ENCODE measurements at places on chromosomes 6 and 20.

- DNase-seq = no peak
These were observed 32.9 kb downstream of the FOXF2 start for GRCh38 chr6:1422290-1422689.

DNA sequence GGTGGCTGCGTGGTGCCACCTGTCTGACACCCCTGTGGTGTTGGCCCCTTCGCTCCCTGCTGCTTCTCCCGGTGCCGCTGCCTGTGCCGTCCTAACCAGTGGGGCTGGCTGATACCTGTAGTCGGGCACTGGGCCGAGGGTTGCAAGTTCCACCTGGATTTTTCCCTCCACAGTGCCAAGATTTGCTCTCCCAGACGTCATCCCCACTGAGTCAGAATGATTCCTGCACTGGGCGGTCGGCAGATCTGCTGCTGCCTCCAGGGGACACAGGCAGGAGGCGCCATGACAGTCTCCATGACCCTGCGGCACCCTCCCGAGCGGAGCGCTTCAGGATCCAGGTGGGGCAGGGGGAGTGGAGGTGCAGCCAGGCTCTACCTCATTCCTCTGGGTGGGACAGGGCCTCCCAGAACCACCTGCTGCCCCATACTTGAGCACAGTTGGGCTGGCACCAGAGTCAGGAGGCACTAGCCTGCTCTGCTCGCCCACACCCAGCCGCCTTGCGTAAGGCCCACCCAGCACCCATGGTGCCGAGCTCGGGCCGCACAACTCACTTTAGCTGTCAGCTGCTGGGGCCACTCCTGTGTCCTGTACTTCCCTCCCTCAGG lies 60.2 kb downstream of the TCP11 start:
- no peak for DNase-seq

GRCh38 chr6:1310628-1311399 lies 1.1 kb upstream of the FOXQ1 start:
- no peak for DNase-seq

GRCh38 chr20:37308086-37309050 lies 18.9 kb downstream of the MANBAL start:
- DNase-seq = no peak

GRCh38 chr6:130933712-130934200 lies 106.5 kb downstream of the SMLR1 start:
- no peak for DNase-seq

- no peak for DNase-seq
These were observed 43.3 kb downstream of the TMEM170B start for GRCh38 chr6:11580686-11581405.

DNA sequence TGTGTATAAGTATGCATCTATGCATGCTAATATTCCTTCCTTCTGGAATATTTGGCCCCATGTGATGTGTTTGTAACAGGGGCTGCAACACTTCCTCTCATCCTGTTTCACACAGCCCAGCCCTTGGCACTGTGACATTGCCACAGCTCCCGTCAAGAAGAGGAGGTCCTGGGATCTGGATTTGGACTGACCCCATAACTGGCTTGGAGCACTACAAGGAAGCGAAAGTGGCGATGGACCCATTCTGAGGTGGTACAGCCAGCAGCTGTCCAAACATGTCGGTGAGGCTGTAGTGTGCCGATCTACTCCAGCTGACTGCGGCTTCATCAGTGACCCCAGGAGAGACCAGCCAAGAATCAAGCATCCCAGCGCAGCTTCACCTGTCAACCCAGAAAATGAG lies 18.2 kb downstream of the SYNDIG1 start:
- DNase-seq = no peak

- no peak for DNase-seq
These were observed 21.9 kb downstream of the PYGB start for GRCh38 chr20:25269833-25270170.

GRCh38 chr6:36715469-36715868 lies 17.8 kb downstream of the RAB44 start:
- no peak for DNase-seq

DNA sequence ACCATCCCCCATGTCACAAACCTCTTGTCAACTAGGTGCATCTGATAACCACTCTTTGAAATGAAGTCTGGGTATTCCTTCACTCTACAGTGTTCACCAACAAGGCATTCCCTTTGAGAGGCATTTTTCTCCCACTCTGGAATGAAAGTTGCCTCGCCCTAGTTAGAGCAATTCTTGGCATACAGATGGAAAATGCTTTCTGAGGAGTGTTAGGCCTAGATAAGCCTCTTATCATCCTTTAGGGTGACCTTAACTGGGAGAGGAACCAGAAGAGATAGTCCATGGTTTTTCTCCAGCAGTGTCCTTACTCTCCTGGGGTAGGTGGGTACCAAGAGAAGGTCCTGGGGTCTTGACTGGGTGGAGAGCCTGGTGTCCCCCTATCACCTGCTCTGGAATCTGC lies 14.8 kb downstream of the CLIC5 start:
- DNase-seq = no peak

DNA sequence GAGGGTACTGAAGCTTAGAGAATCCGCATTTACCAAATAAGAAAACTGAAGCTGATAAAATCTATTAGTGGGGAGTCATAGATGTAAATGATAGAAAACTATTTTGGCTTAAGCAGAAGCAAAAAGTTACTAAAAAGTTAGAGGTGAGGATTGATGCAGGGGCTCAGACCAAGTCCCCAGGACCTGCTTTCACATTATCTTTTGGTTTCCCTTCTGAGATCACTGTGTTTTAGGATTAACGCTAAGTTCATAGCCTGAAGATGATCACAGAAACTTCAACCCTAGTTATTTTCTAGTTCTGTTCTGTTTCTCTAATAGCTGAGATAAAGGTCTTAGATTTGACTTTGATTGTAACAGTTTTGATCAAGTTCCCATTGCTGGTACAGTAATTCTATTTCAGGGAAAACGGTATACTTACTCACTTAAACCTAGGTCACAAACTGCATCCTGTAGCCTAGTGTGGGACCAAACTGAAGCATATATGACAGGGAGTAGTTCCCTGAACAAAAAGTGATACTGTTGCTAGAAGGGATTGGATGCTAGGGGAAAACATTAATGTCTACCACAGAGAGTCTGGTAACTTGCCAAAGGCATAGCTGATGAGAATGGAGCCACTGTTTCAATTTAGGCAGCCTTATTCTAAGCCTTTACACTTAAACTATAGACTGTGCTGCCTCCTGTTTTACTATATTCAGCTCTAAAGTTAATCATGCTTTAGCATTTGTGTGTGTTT lies 13.1 kb downstream of the CYB5R4 start:
- DNase-seq = no peak

DNA sequence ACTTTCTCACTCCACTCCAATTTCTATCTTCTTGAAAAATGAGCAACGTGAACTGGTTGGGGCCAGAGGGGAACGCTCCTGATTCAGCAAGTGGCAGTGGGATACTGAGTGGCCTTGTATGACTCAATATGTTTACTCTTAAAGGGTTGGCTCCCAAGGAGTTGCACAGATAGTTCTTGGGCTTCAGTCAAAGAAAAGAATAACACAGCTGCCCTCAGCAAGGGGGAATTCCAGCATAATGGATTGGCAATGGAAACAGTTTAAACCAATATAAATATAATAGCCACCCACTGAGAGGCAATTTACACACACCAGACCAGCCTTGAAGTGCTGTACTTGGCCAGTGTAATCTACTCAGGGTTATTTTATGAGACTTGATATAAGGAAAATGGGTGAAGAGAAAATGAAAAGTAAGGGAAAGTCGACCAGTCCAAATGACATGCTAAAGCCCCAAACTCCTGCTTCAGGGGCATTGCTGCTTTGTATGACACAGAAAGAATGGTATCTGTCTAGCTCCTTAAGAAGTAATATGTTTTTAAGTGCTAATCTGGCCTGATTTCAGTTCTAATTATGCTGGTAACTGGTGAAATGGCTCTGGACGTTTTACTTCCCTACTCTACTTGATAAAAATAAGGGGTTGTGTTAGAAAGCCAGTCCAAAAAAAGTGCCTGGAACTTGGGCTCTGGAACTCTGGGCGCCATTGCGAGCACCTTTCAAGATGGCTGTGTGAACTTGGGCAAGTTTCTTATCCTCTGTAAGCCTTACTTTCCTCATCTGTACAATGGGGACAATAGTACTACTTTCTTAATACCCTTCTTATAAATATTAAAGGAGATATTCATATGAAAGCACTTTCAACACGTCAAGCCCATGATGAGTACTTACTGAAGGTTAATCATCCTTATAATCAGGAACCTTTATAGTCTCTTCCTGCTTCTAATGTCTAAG lies 712.9 kb upstream of the MAP3K7 start:
- no peak for DNase-seq

GRCh38 chr6:39357998-39358686 lies 35.6 kb upstream of the KCNK16 start:
- DNase-seq = no peak

- DNase-seq = no peak
These were observed 10.6 kb upstream of the SUPT3H start for GRCh38 chr6:45388328-45388727.

DNA sequence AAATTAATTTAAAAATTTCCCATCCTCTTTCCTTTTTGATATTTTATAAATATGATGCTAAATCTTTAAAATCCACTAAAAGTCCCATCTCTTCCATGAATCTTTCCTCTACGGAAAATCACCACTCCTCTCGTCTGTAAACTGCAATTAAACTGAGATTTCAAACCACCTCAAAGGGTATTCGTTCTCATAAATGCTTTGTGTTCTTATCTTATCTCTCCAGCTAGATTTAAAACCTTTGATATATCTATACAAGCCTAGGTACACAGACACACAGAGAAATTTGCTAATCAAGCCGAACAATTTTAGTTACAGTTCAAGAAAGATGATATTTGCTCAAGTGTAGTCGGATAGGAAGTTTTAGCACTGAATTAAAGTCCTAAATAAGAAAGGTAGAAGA lies 214.6 kb upstream of the PRDM1 start:
- no peak for DNase-seq

DNA sequence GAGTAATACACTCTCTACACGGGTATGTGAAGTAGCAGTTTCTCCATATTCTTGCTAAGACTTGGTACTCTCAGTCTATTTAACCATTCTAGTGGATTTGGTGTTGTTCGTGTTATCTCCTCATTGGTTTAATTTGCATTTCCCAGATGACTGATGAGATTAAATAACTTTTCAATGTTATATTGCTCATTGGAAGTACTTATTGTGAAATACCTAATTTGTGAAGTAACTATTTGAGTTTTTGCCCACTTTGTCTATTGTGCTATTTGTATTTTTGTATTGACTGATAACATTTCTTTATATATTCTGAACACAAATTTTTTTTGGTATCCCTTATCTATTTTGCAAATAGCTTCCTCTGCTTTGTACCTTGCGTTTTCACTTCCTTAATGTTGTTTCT lies 156.0 kb downstream of the C6orf58 start:
- DNase-seq = no peak

- peak; percentile 28 for DNase-seq
These were observed 176.7 kb downstream of the BMP7 start for GRCh38 chr20:57089699-57090144.

DNA sequence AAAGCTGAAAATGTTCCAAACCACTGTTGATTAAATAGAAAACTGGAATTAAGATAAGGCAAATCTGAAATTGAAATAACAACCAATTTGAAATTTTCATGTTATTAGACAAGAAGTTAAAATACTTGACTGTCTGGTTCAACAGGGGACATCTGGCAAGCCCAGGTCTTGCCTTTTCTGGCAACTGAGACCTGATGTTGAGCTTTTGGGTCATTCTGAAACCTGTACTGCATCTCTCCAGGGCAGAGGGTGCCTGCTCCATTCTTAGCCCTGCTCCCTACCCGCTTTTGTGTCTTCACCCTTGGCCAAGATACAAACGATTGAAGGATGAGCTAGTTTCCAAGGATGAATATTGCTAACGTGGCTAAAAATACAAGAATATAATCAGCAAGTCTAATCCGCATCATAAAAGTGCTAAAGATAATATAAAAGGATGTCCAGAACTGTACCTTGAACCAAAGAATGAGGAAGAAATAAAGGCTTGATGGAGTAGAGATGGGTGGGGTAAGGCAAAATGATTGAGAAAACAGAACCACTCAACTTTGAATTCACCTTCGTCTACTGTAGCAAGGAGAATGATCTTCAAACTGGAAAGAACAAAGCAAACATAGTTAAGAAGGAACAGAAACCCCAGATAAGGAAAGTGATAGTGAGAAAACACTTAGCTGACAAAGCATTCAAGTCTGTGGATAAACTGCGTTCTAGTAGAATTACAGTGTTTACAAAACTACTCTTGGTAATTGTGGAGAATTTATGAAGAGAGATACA lies 109.8 kb upstream of the MAN1A1 start:
- no peak for DNase-seq

GRCh38 chr20:38029453-38029852 lies 3.8 kb downstream of the TTI1 start:
- DNase-seq = no peak

- no peak for DNase-seq
These were observed 912 bp downstream of the EYA4 start for GRCh38 chr6:133241901-133242636.

- no peak for DNase-seq
These were observed 42.0 kb upstream of the SLC22A1 start for GRCh38 chr6:160079686-160080043.

GRCh38 chr6:33433544-33434191 lies 13.8 kb downstream of the SYNGAP1 start:
- no peak for DNase-seq

- no peak for DNase-seq
These were observed 168.8 kb downstream of the EYA2 start for GRCh38 chr20:47063407-47063806.

DNA sequence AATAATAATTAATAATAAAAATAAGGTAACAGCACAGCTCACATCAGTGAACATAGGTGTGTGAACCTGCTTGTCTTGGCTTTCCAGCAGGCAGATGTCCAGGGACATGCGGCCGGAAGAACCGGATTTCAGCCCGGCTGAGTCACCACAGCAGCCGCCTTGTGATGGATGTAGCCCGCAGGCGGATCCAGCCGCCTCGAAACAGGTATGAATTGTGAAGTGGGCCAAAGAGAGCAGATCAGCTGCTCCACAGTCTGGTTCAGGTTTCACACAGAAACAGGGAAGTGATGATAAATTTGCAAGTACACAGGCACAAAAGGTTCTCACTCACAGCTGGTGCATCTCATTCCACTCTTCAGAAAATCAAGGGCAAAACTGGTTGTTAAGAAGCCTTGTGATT lies 55.1 kb downstream of the ID4 start:
- no peak for DNase-seq

GRCh38 chr6:126701676-126702560 lies 362.0 kb downstream of the CENPW start:
- no peak for DNase-seq

DNA sequence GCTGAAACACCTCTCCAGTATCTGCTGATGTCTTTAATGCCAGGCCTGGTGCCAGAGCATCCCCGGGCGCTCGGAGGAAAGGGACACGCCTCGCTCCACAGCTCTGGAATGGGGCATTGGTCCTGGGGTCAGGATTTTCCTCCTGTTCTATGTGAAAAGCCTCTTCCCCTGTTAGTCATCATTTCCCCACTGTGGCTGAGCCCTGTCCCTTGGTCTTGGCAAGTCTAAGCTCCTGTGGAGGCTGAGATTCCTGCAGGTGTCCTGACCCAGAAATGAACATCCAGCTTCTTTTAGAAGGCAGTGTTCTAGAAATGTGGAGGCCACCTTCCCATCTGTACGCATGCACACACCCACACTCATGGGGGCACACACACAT lies 19.4 kb downstream of the SYNDIG1 start:
- no peak for DNase-seq
